Heart right ventricle (tissue), 16 donors: ENCODE measurements at places on chromosomes 13 and 19. TPM values are rescaled to one million over a fixed set of nuclear protein-coding genes. Genes with fewer than 3 reads are reported as not detected.

GRCh38 chr13:99085808-99086266 lies 108.0 kb upstream of the DOCK9 start:
- H3K27me3 ChIP-seq = no peaks in the 10 kb centered on the region
- H3K36me3 ChIP-seq = no peaks in the 10 kb centered on the region
- peak overlapping the region; percentile 83 for H3K4me3 ChIP-seq
- peak; percentile 28 for DNase-seq

DNA sequence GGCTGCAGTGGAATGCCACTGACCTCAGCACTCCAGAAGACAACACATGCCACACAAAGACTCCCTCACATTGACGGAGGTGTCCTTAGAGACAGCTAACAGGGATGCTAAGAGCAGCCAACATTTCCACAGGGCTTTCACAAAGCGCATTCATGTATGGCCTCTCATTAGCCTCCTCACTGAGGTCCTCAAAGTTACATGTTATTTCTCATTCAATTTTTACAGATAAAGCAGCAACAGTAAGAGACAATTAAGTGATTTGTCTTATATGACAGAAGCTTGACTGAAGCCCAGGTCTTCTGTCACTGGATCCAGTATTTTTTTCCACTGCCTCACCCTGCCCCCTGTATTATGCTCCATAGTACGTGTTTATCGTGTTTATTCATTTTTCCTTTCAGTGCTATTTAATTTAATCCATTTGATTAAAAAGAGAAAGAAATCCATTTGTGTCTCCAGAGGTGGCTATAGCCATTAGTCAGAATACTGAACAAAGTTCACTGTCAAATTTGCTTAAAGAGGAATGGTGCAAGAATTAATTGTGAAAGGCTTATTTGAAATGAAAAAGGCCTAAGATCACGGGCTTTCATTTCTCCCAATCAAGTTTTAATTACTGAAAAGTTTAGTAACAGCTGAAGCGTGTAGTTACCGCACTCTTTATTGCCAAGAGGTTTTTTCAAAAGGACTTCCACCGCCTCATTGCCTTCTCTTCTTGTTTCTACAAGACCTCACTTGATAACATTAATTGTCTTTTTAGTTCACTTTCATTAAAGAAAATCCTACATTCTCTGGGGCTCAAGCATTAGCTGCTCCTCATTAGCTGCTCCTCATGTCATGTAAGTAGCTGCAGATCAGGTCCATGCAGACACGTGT lies 115.0 kb downstream of the COG6 start:
- no peaks in the 10 kb centered on the region for H3K36me3 ChIP-seq
- H3K27ac ChIP-seq = no peak overlapping the region
- no peaks in the 10 kb centered on the region for H3K27me3 ChIP-seq
- DNase-seq = no peak
- peaks cover 13% of the 10 kb centered on the region for H3K4me1 ChIP-seq

- no peak overlapping the region for H3K27ac ChIP-seq
- H3K36me3 ChIP-seq = peaks cover 18% of the 10 kb centered on the region
- DNase-seq = no peak
- no peak overlapping the region for H3K4me3 ChIP-seq
Observed at GRCh38 chr13:113272031-113272430, 25.0 kb upstream of the LAMP1 start.

GRCh38 chr13:94590744-94591143 lies 5.2 kb downstream of the TGDS start:
- no peaks in the 10 kb centered on the region for H3K27me3 ChIP-seq
- no peak overlapping the region for H3K4me3 ChIP-seq
- DNase-seq = no peak
- H3K4me1 ChIP-seq = peaks cover 13% of the 10 kb centered on the region

- peaks cover 17% of the 10 kb centered on the region for H3K4me1 ChIP-seq
Observed at GRCh38 chr19:56132316-56132822, 8.7 kb upstream of the ZNF444 start.

GRCh38 chr13:70666883-70667556 lies 558.8 kb upstream of the KLHL1 start:
- no peaks in the 10 kb centered on the region for H3K4me1 ChIP-seq
- no peak for DNase-seq
- H3K27ac ChIP-seq = no peak overlapping the region
- no peak overlapping the region for H3K4me3 ChIP-seq

DNA sequence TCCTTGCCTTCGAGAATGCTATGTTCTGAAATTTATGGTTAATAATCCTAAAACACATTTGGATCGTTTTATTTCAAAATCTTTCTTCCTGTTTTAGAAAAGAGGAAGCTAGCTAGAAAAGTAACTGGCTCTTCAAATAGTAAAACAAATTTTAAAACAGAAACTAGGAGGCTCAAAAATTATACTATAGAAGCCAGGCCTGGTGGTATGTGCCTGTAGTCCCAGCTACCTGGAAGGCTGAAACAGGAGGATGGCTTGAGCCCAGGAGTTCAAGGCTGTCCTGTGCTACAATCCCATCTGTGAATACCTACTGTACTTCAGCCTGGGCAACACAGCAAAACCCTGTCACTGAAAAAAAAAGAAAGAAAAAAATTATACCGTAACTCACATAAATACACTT lies 57.9 kb downstream of the ELF1 start:
- no peaks in the 10 kb centered on the region for H3K27me3 ChIP-seq
- peaks cover 15% of the 10 kb centered on the region for H3K4me1 ChIP-seq
- no peak for DNase-seq
- no peak overlapping the region for H3K4me3 ChIP-seq

- H3K27ac ChIP-seq = no peak overlapping the region
- no peak for DNase-seq
- no peak overlapping the region for H3K4me3 ChIP-seq
- peaks cover 21% of the 10 kb centered on the region for H3K4me1 ChIP-seq
Observed at GRCh38 chr19:7251494-7251893, 42.7 kb downstream of the INSR start.

DNA sequence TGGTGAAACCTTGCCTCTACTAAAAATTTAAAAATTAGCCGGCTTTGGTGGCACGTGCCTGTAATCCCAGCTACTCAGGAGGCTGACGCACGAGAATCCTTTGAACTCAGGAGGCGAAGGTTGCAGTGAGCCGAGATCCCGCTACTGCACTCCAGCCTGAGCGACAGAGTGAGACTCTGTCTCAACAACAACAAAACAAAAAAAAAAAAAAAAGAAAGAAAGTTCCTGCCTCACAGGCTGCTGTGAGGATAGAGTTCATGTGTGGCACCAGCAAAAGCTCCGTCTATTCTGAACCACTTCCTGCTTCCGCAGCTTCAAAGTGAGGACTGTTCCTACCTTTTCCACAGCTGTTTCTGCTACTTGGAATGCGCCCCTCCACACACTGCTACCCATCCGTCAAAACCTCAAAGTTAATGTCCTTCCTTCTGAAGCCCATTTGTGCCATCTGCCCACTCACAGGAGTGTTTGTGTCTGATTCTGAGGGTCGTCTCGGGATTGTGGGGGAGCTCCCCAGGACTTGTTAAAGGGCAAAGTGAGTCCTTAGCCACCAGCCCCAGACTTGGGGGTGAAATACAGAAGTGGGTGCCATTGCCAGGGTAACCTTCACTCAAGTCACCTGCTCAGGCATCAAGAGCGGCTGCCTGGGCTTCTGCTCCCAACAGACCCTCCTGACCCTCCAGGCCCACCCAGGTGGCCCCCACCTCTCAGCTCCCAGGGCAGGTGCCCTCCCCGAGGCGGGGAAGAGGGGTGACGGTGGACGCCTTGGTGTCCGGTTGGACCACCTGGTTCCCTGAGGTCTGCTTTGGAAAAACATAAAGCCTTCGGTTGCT lies 2.9 kb downstream of the MFSD12 start:
- no peak for DNase-seq
- H3K4me1 ChIP-seq = peaks cover 55% of the 10 kb centered on the region
- peak overlapping the region; percentile 37 for H3K27ac ChIP-seq
- H3K36me3 ChIP-seq = no peaks in the 10 kb centered on the region
- H3K4me3 ChIP-seq = no peak overlapping the region

- H3K4me3 ChIP-seq = peak overlapping the region; percentile 75
- H3K36me3 ChIP-seq = peaks cover 14% of the 10 kb centered on the region
Observed at GRCh38 chr19:58558623-58559274, 338 bp upstream of the UBE2M start.

DNA sequence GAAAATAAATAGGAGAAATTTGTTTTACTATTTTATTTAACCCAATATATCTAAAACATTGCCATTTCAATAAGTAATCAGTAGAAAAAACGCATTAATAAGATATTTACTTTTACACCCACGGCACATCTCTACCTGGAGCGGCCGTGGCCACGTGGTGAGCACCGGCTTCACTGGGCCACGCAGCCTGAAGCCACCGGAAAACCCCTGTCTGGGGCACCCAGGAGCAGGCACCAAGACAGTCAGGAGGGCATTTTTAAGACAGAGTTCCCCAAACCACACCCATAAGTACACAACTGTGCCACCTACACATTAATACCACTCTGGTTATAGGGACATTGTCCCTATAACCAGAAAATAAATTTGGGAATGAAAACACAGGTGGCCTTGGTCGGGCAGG lies 80.9 kb downstream of the SPACA7 start:
- no peak for DNase-seq
- H3K4me3 ChIP-seq = no peak overlapping the region
- H3K27me3 ChIP-seq = peaks cover 18% of the 10 kb centered on the region

DNA sequence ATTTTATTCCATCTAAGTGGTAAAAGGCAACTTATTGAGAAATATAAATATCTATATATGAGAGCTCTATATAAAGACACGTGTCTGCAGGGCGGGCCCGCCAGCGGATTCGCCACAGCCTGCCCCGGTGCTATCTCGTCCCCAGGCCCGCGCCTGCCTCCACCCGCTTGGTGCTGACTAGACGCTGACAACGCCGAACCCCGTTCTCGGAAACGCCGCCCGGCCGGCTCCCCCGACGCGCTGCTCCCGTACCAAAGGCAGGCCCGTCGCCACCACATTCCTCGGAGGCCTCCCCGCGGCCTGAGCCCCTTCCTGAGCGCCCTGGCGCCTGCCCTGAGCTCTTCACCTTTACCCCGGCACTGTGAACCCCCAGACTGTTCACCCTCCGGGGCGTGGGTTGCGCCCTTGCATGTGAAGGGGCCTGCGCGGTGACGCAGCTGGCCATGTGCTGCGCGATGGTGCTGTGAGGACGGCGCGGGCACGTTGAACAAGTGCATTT lies 6.0 kb downstream of the PLEKHJ1 start:
- H3K4me1 ChIP-seq = peaks cover 7% of the 10 kb centered on the region
- no peak overlapping the region for H3K27ac ChIP-seq
- H3K4me3 ChIP-seq = no peak overlapping the region
- DNase-seq = no peak
- no peaks in the 10 kb centered on the region for H3K27me3 ChIP-seq

DNA sequence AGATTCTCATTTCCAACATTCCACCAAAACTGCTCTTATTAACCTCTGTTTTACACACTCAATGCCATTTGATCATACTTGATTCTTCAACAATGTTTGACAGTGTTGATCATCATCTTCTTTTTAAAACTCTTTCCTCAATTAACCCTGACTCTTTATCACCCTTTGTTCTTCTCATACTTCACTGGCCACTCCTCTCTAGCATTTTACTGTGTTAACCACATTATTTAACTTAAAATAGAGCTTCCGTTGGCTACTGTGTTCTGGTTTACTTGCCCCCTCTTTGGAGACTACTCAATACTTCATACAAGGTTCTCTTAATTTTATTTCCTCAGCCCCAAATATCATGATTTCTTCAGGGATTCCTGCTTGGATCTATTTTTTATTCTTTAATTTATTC lies 121.1 kb upstream of the SPRY2 start:
- no peaks in the 10 kb centered on the region for H3K27me3 ChIP-seq
- H3K27ac ChIP-seq = no peak overlapping the region
- H3K36me3 ChIP-seq = no peaks in the 10 kb centered on the region
- H3K4me1 ChIP-seq = peaks cover 11% of the 10 kb centered on the region
- DNase-seq = no peak

- no peak overlapping the region for H3K27ac ChIP-seq
- no peaks in the 10 kb centered on the region for H3K27me3 ChIP-seq
- H3K4me3 ChIP-seq = no peak overlapping the region
- no peaks in the 10 kb centered on the region for H3K36me3 ChIP-seq
Observed at GRCh38 chr13:107348925-107349324, 781.0 kb upstream of the ARGLU1 start.

DNA sequence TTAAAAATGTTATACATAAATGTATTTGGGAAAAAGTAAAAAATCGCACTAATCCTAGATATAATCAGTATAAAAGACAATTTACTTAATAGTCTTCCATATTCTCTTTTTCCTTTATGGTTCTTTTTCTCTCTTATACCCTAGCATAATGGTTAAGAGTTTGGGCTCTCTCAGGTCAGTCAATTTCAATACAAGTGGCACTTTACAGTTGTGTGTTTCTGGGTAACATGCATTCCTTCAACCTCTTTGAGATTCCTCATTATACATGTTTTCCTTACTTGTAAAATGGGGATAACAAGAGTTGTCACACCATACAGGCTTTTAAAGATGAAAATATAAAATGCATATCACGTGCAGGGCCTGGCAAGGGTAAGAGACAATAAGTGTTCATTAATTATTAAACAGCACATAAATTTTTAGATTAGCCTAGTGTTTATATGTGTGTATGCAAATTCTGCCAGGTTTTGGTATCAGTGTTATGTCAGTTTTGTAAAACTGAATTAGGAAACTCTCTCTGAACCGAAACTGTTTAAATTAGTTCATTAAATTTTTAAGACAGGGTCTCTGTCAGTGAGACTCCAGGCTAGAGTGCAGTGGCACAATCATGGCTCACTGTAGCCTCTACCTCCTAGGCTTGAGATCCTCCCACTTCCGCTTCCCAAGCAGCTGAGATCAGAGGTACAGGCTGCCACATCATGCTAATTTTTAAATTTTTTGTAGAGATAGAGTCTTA lies 49.8 kb downstream of the ELF1 start:
- H3K36me3 ChIP-seq = no peaks in the 10 kb centered on the region
- peaks cover 44% of the 10 kb centered on the region for H3K4me1 ChIP-seq
- DNase-seq = no peak

DNA sequence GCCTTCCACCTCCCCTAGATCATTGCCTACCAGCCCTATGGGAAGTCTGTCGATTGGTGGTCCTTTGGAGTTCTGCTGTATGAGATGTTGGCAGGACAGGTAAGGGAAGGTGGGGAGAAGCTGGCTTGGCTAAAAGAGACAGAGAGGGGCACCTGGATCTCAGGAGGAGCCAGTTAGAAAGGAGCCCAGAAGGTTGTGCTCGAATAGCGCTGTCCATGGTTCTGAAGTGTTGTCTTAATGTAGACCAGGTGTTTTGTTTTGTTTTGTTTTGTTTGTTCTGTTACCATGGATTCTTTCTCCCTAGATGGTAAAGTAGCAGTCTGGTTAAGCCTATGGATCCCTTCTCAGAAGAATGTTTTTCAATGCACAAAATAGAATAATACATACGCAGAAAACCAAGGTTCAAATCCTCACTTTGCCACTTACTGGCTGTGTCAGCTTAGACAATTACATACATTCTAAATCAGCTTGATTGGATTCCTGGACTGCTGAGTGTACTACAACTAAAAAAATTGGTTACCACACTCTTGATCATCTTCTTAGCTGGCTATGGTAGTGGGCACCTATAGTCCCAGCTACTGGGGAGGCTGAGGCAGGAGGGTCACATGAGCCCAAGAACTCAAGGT lies 5.9 kb upstream of the CACNG7 start:
- no peak overlapping the region for H3K4me3 ChIP-seq
- DNase-seq = no peak
- H3K27ac ChIP-seq = no peak overlapping the region
- no peaks in the 10 kb centered on the region for H3K4me1 ChIP-seq
- no peaks in the 10 kb centered on the region for H3K36me3 ChIP-seq

- no peak overlapping the region for H3K4me3 ChIP-seq
- peaks cover 4% of the 10 kb centered on the region for H3K4me1 ChIP-seq
- H3K27me3 ChIP-seq = peaks cover 12% of the 10 kb centered on the region
Observed at GRCh38 chr19:5889288-5889971, 14.2 kb downstream of the NDUFA11 start.

Gene SYDE1
- 12.0 TPM for total RNA-seq

Gene CEACAM5
- not detected for total RNA-seq

Gene TPTE2
- not detected for total RNA-seq

Gene STAP2
- 5.0 TPM for total RNA-seq

Gene FLT3
- total RNA-seq = not detected

Gene DOCK6
- total RNA-seq = 57.2 TPM

Gene CPB2
- total RNA-seq = not detected

Gene WASF3
- total RNA-seq = 9.1 TPM

Gene CYP4F11
- 0.32 TPM for total RNA-seq
